ENCODE measurements at places on chromosomes 12 and 14. TPM values are rescaled to one million over a fixed set of nuclear protein-coding genes. Genes with fewer than 3 reads are reported as not detected.

Gene ACOT4
- 1.9 TPM for total RNA-seq

DNA sequence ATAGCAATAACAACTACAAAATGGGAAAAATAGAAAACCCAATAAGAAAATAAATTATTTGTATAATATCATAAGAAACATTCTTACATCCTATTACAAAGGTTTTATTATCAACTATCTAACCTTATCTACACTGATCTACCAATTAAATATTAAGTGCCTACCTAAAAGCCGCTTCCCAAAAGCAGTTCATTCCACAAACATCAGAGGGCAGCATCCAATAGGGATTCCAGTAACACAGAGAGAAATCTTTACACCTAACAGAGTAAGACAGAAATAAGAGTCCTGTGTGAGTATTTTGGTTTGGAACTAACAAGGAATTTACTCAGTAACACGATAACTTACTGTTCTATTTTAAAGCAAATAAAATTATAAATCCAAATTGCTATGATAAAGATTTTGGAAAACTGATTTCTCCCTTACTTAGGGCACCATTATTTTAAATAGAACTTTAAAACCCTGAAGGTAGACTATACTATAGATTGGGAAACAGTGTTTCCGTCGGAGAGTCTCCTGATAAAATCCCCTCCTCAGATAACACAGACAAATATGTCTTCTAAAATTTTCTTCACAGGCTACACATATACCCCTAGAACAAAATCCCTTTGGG, 15.0 kb downstream of the GXYLT1 start:
- DNase-seq, result peak; percentile 48

DNA sequence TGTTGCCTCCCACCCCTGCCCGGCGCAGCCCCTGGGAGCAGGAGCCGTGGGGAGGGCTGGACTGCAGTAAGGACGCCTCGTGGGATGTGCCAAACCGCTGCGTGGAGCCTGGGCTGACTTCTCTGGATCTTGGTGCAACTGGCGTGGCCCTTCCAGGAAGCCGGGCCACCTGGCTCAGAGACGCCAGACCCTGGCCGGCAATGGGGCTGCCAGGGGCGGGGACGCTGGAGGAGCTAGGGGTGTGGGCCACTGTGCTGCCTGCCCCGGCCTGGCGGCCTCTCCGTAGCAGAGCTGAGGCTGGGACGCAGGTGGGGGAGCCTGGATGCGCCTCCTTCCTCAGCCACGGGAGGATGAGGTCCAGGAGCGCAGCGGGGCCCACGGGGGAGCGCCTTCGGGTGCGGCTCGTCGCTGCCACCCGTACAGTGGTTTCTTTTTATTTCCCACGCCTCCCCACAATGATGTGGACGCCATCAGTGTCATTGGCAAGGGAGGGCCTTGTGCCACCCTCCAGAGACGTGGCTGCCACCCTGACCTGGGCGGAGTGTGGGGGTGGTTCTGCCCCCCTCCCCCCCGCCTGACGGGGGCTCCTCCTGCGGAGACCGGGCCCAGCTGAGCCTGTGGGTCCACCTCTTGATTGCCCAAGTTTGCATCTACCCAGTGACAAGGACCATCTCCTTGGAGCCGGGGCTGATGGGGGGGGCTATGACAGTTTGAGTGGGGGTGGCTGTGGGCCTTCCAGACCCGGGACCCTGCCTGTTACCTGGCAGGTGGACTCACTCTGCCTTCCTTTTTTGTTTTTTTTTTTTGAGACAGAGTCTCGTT, 11.3 kb downstream of the DDX51 start:
- DNase-seq, result no peak

Gene FGF6
- not detected for total RNA-seq
